WTC11 (cell line): ENCODE measurements at places on chromosomes 5 and 9.

DNA sequence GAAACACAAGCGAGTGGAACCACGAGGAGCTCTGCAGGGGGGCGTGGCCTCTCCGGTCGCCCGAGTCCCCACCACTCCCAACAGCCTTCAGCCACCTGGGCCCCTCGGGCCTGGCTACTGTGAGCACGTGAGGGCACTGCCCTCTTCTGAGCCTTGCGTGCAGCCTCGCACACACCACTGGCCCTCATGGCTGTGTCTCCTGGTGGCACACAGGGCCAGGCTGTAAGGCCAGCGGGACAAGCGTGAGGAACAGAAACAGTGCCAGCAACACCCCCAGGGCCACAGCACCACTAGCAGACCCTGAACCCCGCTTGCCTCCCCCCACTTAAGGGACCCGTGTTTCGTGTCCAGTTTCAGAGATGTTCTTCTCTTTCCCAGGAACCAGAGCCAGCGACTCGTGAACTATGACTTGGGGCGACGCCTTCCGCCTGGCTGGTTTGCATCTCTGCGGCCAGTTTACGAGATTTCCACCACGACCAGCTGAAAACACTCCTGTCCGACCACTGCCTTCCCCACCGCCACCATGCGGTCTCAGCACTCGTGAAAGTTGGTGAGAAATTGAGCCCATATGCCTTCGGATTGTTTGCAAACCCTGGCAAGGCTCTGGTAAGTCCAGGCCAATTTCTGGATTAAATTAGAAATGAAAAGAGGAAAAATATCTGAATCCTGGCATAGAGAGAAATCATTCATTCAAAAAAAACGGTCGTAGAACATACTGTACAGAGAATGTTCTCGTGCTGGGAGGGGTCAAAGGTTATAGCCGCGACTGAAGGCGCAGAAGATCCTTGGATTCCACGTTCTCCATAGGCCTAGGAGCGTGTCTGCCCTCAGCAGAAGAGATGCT lies 135.6 kb downstream of the ZNF354C start:
- DNase-seq, result peak; percentile 6

GRCh38 chr5:82109013-82109412 lies 137.2 kb downstream of the ATG10 start:
- DNase-seq, result no peak

DNA sequence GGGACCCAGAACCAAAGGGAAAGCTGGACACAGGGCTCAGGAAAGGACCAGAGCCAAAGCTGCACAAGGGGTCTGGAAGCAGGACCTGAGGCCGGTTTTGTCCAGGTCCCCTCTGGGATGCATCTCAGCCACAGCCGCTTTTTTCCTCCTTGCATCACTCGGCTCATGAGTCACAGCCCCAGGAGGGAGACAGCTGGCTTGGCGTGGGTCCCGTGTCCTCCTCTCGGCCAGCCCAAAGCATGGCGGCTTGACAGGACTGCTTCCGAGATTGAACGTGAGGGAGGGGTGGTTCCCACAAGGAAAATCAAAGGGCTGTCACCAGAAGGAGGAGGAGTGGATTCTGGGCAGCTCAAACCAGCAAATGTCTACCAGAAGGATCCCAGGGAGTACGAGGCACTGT lies 56.7 kb upstream of the CPLX2 start:
- no peak for DNase-seq

GRCh38 chr9:77142366-77142765 lies 35.0 kb upstream of the VPS13A start:
- no peak for DNase-seq

DNA sequence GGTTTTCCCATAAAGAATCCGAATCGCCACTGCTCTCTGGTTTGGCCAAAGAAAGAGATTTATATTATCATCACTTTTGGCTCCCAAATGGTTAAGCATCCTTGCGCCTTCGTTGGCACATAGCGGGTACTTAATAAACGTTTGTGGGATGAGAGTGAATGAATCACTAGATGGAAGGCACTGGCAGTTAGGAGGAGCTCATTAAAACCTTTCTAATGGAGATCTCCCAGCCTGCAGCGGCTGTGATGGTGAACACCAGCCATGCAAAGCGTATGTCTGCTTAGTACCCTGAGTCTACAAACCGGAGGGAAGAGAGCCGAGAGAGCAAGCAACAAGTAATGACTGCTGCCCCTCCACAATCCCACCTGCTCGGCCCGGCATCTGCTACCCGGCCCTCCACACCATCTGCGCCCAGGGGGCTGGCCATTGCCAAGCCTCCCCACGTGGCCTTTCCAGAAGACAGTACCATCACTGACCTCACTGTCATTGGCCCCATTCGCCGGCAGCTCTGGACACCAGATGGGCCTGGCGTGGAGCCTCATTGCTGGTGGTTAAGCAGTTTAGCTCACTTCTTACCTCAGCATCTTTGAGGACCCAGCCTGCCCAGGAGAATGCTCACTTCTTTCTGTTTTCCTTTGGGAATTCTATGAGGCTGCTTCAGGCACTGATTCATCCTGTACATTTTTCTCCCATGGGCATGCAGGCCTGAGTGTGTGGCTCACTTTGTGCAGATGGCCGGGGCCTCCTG lies 39.3 kb upstream of the ANKRD33B start:
- DNase-seq, result no peak

GRCh38 chr5:105413406-105413990 lies 1850.9 kb upstream of the NUDT12 start:
- no peak for DNase-seq

DNA sequence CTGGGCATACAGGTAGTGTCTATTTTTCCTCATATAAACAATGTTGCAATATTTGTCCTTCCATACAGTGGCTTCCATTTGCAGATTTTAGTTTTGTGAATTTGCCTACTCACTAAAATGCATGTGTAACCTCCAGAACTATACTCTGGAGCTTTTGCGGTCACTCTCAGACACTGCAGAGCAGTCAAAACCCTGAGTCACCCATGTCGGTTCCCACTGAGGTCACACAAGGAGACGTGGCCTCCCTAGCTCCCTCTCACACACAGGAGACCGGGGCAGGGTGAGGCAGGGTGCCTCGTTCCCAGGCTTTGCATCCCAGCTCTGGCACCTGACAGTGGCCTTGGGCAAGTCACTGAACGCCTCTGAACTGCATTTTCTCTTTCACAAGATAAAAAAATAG lies 55.5 kb upstream of the ZNF354A start:
- DNase-seq, result no peak

GRCh38 chr9:131337131-131337848 lies 47.8 kb downstream of the PLPP7 start:
- DNase-seq, result peak; percentile 4
